Activated CD4-positive, alpha-beta T cell treated with anti-CD3 and anti-CD28 coated beads, Interleukin-2, amount 50 U/mL, for 48 hours (primary cell): ENCODE measurements at places on chromosomes 12 and 14.

DNA sequence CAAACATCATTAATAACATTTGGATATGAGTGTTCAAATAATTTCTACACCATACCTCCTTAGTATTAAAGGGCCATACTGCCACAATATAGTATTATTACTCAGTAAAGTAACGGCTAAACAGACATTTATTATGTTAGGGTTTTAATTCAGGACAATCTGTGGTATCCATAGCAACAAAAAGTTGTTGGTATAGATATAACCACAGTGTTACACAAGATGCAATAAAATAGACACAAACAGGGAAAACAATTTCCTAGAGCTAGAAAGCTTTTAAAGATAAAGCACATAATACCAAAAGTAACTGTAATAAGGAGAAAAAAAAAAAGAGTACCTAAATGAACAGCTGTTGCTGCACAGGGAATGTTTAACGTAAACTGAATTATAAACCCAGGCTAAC lies 16.1 kb downstream of the CNIH1 start:
- no peak for DNase-seq

DNA sequence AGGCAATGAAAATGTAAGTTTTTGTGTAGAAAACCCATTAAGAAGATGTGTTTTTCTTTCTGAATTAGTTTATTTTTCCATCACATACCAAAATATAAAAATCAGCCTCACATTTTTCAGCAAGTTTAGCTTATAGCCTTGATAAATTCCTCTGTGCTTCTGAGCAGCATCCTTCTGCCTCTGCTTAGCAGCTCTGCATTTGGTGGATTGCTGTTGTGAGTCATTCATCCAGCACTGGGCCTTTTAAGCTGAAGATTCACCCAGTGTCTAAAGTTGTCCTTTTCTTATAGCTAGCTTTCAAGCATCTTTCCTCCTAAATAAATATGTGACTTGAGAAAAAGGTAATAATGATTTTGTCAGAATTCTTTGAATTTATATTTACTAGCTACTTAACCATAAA lies 206.1 kb downstream of the PCNX1 start:
- no peak for DNase-seq

DNA sequence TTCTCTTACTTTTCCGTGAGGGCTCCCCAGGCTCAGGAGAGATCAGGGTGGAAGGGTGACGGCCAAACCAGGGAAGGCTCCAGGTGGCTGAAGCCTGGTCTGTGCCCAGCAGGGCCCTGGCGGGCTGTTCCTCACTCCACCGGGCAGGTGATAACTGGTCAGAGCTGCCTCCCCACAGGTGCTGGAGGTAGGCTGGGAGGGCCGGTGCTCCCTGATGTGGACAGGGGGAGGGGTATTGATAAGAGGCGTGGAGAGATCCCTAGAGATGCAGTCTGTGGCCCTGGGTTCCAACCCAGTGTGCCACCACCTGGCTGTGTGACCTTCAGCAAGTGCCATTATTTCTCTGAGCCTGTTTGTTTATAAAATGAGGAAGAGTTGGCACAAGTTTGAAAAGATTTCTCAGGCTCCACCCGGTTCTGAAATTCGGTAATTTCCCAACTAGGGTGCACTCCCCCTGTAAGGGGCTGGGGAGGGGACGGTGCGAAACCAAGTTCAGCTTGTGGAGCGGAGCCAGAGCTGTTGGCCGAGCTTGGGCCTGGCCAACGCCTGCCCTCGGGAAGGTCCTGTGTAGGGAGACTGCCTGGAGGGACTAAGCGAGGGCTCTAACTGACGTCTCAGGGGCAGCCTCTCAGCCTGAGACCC lies 1.0 kb upstream of the NR4A1 start:
- DNase-seq = no peak

- DNase-seq = no peak
Observed at GRCh38 chr14:90782892-90783291, 33.3 kb downstream of the TTC7B start.

GRCh38 chr14:60648249-60648933 lies 886 bp downstream of the SIX1 start:
- no peak for DNase-seq

GRCh38 chr14:101076451-101077198 lies 173.1 kb upstream of the RTL1 start:
- no peak for DNase-seq

- no peak for DNase-seq
Observed at GRCh38 chr14:22594156-22594716, 3.9 kb upstream of the ABHD4 start.

GRCh38 chr14:90758959-90759358 lies 57.3 kb downstream of the TTC7B start:
- peak; percentile 23 for DNase-seq
